NCI-H748 treated with DMSO at 0.1 percent for 48 hours (cell line): ENCODE measurements at places on chromosomes 3 and 15.

DNA sequence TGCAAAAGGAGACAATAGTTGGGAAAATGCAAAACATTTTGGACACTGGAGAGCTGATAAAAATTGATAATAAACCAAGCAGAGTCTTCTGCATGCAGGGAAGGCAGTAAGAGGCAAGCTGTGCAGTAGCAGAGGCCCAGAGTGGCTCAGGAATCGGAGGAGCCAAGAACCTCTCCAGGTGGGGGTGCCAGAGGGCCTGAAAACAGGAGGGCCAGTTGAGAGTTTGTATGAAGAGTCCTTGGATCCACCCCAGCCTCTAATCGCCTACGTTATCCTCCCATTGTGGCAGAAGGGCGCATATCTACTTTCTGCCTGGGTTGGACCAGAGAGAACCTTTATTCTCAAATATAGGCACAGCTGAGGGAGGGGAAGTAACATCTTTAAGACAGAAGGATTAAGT is 48.9 kb upstream of the RBP1 start:
- no peak for DNase-seq

- no peak for DNase-seq
Measured at GRCh38 chr3:58779934-58780333, 113.4 kb upstream of the FAM3D start.

GRCh38 chr3:156689608-156690007 is 15.2 kb downstream of the TIPARP start:
- no peak for DNase-seq

DNA sequence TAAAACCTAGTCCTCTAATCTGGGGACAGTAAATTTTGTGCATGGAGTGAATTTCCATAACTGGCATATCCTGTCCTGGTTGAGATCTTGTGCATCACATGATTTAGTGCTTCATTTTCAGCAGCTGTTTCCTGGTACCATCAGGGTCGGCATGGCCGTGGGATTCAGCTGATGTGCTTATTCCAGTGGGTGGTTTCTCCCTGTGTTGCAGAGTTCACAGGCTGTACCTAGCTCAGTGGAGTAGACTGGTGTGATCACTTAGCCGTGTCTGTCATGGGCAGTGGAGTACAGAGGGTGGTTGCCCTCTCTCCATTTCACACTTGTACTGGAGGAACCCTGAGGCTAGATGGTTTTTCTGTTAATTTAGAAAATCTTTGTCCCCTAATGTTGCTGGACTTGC is 228.5 kb downstream of the PTPRG start:
- no peak for DNase-seq

GRCh38 chr15:83061680-83062079 is 5.4 kb downstream of the BTBD1 start:
- DNase-seq = no peak

DNA sequence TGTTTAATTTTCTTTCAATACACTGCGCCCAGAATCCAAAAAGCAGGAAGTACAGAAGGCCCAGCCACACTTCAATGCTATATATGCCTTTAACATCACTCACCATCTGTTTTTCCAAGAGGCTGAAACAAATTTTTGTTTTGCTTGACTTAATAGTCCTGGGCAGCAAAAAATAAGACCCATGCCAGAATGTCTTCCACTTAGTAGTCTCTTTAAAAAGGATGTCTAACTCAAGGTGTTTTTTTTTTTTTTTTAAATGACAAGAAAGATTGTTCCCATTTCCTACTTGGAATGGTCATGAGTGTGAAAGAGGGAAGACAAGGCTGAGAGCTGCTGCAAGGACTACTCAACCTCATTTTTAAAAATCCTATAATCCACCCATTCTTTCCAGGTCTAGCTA is 590.3 kb upstream of the SGO1 start:
- DNase-seq = no peak

DNA sequence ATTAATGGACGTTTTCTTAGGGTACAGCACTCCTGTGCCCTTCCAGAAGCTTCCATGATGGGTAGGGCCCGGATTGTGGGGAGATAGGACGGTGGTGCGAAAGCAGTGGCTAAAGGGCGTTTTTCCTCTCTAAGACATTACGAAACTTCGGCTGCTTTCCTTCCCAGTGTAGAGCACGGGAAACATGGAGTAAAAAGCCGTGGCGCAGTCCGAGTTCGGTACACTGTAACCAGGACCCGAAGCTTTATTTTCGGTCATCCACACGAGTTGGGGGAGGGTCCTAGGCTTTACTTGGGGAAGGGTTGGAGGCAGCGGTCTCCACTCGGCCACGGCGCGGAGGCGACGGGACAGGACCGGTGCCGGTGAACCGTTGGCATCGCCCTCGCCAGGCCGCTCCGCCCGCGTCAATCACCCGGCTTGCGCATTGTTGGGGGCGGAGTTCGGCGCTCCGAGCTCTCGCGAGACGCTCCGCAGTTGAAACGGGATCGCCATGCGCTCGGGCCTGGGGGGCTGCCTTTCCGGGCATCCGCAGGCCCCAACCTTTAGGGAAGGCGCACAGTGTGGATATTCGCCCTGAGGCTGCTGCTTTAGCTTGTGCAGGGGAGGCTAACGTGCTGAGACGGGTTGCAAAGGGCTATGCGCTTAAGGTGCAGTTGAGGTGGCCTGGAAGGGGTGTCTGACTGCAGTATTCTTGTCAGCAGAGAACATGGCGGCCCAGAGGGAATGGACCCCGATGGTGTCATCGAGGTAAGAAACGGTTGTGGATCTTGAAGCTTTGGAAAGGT is 546 bp downstream of the EIF4A2 start:
- peak; percentile 4 for DNase-seq

- DNase-seq = no peak
Measured at GRCh38 chr15:32709295-32710033, 8.3 kb upstream of the GREM1 start.

DNA sequence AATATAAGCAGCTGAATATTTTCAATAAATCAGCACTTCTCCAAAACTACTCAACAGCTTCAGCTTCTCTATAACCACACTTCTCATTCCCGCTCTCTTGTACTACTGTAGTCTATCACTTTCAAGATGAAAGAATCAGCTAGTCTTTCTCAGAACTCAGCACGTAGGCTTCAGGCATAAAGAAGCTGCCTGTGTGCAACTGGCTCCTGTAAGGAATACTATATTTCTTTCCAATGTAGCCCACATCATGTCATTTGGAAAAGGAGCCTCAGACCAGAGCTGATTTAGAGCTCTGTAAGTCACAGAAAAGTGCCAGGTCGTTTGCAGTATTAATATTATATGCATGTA is 62.3 kb downstream of the FMN1 start:
- DNase-seq = no peak
